ENCODE measurements at places on chromosomes 2 and 18.
A peak's percentile ranks its signal among the peaks of the same experiment; 100 is the strongest.

- no peak for DNase-seq
Measured at GRCh38 chr2:129977986-129978385, 1.5 kb upstream of the RAB6C start.

DNA sequence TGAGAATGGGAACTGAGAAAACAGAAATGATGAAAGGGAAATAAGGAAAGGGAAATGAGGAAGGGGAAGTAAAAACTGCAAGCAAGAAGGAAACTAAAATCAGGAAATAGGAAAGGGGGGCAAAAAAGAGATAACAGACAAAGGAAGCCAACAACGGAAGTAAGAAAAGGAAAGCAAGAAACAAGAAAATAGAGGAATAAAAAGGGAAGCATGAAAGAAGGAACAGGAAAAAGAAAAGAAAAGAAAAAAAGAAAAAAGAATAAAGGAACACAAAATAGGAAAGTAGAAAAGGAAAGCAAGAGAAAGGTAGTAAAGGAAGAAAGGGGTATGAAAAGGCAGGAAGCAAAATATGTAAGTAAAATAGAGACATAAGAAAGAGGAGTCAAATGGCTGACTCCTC, 241.2 kb upstream of the NCKAP5 start:
- DNase-seq: no peak

GRCh38 chr18:52339891-52340371, at the start of gene DCC:
DCC (plus strand) TSS chr18:52340197; CDS start chr18:52340788, 591 bp downstream.
- DNase-seq: peak; percentile 2

- peak; percentile 83 for DNase-seq
Measured at GRCh38 chr2:204491528-204491927, 53.7 kb upstream of the PARD3B start.

DNA sequence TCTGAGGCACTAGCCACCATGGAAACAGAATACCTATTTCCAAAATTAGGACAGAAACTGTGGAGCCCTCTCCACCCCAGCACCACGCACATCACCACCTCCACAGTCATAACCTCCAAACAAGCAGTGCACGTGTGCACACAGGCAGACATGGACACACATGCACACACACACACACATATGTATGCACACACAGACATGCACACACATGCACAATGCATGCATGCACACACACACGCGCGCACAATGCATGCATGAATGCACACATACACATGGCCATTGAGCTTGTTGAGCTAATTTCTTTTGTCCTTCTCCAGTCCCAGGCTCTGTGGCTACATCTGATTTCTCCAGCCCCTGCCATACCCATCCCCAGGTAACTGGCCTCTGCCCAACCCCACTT, 161.6 kb upstream of the EPB41L3 start:
- DNase-seq: no peak

DNA sequence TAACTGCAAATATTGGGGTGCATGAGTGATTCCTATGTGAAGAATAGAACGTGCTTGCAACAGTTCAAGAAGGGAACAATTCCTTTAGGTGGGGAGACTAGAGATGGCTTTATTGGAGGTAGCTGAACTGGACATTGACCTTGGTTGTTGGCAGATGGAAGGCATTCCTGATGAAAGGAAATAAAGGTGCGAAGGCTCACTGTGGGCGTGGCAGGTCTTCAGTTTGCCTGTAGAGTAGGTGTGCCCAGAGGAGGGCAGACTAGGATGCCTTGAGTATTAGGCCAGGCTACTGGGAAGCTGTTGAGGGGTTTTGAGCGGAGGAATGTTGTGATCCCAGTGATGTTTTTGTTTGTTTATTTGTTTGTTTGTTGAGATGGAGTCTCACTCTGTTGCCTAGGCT, 2.8 kb downstream of the SPR start:
- no peak for DNase-seq

DNA sequence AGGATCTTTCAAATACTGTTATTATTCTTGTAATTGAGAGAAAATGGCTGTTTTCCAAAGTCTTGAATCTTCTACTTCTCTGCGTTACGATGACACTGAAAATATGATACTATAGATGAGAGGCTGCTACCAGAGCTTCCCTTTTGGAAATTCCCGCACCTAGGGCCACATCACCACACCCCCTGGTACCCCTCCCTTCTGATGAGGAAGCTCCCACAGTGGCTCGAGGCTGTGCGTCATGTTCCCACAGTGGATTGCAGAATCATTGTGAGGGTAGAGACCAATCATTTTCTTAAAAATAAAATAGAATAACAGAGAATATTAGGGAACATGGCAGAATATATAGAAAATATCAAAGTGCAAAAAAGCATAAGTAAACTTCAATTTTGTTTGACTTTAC, 268.9 kb upstream of the SMIM21 start:
- no peak for DNase-seq

DNA sequence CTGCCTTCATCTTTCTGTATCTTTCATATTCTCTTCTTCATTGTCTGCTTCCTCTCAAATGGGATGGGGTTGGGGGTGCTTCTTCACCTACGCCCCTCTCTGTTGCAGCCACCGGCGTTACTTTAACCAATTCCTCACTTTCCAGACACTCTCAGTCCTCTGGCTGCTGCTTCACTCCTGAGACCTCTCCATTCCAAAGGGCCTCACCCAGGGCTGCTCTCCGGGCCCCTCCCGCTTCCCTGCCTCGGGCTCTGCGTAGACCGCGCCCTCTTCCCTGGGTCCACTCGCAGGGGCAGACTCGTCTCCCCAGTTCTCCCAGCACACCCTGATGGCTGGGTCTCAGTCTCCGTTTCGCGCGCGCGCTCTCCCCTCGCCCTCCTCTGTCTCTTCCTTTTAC, 926 bp downstream of the SERPINB8 start:
- peak; percentile 35 for DNase-seq

- DNase-seq: no peak
Measured at GRCh38 chr18:28176698-28176947, 307 bp downstream of the CDH2 start.

DNA sequence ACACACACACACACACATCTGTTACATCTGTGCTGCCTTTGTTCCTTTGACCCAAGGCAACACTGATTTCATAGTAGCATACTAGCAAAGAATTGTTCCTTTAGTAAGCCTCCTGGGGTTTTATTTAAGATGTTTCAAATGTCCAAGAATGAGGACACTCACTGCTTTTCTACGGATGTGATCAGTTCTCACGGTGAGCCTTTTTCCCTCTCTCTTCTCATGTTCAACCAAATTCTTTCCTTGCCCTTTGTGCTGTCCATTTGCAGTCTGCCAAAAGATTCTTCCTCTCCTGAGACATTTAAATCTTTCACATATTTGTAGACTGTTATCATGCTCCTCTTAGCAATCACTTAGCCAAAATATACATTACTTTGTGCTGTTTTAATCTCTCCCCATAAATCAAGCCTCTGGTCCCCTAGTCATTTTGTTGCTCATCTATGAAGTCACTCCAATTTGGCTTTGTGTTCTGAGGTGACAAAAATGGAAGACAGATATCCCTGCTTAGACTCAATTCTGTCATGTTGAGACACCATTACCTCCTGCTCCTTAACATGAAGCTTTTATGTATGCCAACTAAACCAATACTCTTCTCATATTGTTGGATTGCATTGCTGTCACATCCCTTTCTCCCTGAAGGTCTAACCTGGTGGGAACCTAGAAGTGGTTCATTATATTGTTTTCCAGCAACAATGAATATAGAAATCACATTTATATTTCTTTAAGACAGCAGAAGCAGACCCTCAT, 1605.3 kb upstream of the ACVR2A start:
- no peak for DNase-seq

- DNase-seq: no peak
Measured at GRCh38 chr2:184685999-184686841, 87.9 kb downstream of the ZNF804A start.

DNA sequence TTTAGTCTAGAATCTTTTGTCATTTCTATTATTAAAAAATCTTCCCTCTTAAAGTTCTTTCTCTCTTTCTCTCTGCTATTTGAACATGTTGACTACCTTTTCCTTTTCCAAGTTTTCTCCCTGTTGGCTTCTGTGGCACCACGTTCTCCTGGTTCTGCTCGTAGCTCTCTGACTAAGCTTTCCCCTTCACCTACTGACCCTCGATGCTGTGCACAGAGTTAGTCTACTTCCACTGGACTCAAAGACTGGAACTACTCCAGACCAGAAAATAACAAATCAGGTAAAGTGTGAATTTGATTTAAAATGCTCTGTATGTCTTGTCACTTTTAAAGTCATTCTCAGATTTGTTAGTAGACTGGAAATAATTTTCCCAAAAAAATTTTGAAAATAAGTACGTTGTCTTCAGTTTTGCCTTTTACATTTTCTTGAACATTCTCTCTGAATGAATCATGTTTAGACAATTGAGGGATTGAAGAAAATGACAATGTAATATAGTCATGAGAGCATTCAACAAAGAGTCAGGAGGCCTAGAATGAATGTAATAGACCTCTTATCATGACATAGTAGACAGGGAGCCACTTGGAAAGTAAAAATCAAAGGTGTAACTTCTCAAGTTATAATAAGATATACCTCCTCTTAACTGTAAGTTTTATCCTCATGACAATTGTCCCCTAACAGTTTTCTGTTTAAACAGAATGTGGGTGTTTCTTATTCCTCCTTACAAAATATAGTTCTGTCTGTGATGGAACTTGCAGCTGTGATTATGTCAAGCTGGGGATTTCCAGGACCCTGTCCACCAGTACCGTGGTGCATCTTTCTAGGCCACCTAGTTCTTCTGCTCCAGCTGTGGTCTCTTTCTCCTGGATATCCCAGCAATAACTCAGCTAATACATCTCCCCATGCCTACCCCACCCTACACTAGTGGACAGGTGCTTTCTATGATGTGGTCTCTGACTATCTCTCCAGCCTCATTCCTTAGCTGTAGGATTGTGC, 25.5 kb downstream of the ITPRID2 start:
- DNase-seq: peak; percentile 78

DNA sequence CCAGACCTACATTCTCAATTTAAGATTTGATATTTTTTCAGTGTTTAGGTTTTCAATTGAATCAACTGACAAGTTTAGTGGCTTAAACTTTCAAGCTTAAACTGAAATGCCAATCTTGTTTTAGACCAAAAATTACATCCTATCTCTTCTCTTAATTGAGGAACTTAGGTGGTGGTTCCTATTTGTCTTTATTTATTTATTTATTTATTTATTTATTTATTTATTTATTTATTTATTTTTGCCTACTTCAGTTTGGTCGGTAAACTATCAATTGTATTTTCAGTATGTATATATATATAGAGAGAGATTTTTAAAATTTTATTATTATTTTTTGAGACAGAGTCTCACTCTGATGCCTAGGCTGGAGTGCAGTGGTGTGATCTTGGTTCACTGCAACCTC, 68.1 kb downstream of the NEDD4L start:
- no peak for DNase-seq

DNA sequence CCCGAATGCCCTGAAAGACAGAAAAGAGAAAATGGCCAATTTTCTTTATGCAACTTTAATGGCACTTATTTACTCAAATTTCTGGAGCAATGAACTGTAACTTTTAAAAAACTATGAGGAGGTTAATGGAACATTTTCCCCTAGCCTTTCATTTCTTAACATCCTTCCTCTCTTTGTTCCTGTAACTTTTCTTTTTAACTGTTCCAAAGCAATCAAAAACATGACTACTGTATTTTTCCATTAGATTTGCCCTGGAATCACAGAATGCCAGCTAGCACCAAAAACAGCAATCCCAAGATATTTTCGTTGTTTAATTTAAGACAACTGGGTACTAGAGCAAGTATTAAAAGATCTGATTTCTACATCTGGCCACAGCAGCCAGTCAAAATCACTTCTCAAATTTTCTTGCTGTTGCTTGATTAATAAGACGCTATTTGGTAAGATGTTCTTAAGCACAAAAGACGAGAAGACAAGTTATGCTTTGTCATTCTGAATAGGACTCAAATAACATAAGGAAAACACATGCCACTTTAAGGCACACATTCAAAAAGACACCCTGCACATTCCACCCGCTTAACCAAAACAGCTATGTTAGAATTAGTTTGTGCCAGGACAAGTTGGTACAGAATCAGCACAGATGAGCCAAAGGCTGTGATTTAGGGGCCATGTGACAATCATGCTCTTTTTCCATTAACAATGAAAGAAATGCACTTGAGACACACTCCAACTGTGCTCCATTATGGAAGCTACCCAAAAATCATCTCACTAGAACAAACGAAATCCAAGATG, 3.6 kb downstream of the STARD7 start:
- DNase-seq: peak; percentile 60

DNA sequence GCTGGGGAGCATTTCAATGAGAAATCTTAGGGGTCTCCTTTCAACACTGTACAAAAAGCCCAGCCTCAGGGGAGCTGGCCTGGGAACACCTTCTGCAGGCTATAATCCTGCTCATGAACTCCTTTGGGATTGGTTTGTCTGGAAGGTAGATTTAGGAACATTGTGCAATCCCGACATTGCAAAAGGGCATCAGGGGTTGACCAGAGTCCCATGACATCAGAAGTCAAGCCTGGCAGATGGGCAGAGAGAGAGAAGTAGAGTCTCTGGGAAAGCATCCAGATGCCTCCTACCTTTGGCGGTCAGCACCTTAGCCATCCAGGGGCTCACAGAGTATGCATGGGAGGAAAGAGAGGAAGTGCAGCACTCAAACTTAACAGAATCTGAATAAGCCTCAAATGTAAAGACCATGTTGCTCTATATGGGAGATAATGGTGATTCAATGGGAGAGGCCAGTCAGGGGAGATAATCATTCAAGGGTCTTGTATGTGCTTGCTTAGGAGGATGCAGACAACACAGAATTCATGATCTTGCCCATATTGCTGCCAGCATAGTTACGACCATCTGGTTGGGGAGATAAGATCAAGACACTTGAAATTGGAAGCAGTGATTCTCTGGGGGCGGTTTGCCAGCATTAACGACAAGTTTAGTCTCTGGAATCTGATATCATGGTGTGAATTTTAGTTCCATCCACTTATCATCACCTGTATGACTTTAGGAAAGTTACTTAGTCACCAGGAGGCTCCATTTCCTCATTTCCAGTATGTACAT, 58.3 kb upstream of the UPP2 start:
- DNase-seq: no peak

- no peak for DNase-seq
Measured at GRCh38 chr2:6574121-6574520, 291.6 kb downstream of the CMPK2 start.

- DNase-seq: no peak
Measured at GRCh38 chr2:149534674-149535073, 52.9 kb downstream of the MMADHC start.

GRCh38 chr2:96884299-96885094, 14.6 kb upstream of the SEMA4C start:
- no peak for DNase-seq

DNA sequence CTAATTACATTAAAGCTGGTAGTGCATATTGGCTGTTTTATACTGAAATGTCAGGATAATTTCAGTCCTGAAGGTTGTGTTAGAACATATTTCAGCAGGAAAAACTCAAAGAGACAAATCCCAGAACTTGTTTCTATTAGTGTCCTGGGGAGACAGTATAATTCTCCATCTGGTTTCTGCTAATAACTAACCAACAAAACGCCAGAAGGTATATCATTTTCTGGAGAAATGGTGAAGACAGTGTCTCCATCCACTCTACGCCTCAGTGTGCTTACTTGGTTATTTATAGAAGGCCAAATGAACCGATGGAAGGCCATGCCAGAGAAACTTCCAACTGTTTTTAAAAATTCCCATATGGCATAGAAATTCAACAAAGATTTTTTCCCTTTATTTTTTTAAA, 41.6 kb downstream of the GCA start:
- DNase-seq: no peak
